ENCODE measurements at places on chromosomes 1 and 21. TPM values are rescaled to one million over a fixed set of nuclear protein-coding genes. Genes with fewer than 3 reads are reported as not detected.

The IL20 gene
- not detected for total RNA-seq

The TAF12 gene
- total RNA-seq = 18.1 TPM

The FAM72B gene
- total RNA-seq = 3.4 TPM

The GNAT2 gene
- total RNA-seq = not detected

The PPIAL4G gene
- not detected for total RNA-seq

The GIPC2 gene
- total RNA-seq = 55.5 TPM

The GPR3 gene
- 0.51 TPM for total RNA-seq

The DDR2 gene
- 11.1 TPM for total RNA-seq

The DOP1B gene
- total RNA-seq = 5.1 TPM

The C8B gene
- not detected for total RNA-seq

The DPT gene
- total RNA-seq = not detected

The CFAP141 gene
- total RNA-seq = not detected

The ERRFI1 gene
- total RNA-seq = 50.5 TPM

The SLC22A15 gene
- total RNA-seq = not detected

The PTPN22 gene
- total RNA-seq = not detected

The TRIM67 gene
- not detected for total RNA-seq

The SOD1 gene
- total RNA-seq = 236 TPM

The HSPB7 gene
- total RNA-seq = not detected

The C1orf87 gene
- not detected for total RNA-seq

The PLEKHG5 gene
- total RNA-seq = 50.9 TPM

The FAM163A gene
- total RNA-seq = 0.05 TPM

The ZBTB8B gene
- under 0.01 TPM for total RNA-seq

The MLLT11 gene
- 1.2 TPM for total RNA-seq

The CD34 gene
- total RNA-seq = 62.4 TPM

The S100A12 gene
- not detected for total RNA-seq

The FMO3 gene
- 0.37 TPM for total RNA-seq

The GBP2 gene
- total RNA-seq = 65.9 TPM

The CYP4A11 gene
- not detected for total RNA-seq

The CCDC30 gene
- total RNA-seq = 0.28 TPM

The SGIP1 gene
- 48.0 TPM for total RNA-seq

The UBASH3A gene
- total RNA-seq = not detected

The IVL gene
- total RNA-seq = not detected

The RIPK4 gene
- total RNA-seq = 0.09 TPM

The SPATA45 gene
- not detected for total RNA-seq

The ANKRD34A gene
- under 0.01 TPM for total RNA-seq

The LAX1 gene
- 0.19 TPM for total RNA-seq

The CFAP74 gene
- not detected for total RNA-seq

The KMO gene
- not detected for total RNA-seq

The NHLH1 gene
- total RNA-seq = under 0.01 TPM

The S100A1 gene
- total RNA-seq = not detected

The GRHL3 gene
- not detected for total RNA-seq

The OPTC gene
- not detected for total RNA-seq

The OVAAL gene
- total RNA-seq = not detected

The MYBPH gene
- total RNA-seq = not detected

The FCRL2 gene
- total RNA-seq = not detected

The HES3 gene
- not detected for total RNA-seq

The SYDE2 gene
- total RNA-seq = 5.6 TPM

The CHD1L gene
- 43.6 TPM for total RNA-seq

The SPRR3 gene
- not detected for total RNA-seq

The SLC6A17 gene
- 0.84 TPM for total RNA-seq

The CFHR5 gene
- total RNA-seq = not detected

The CDK18 gene
- total RNA-seq = 1.7 TPM

The ATXN7L2 gene
- total RNA-seq = 1.5 TPM
